ENCODE measurements at places on chromosomes 3 and 15.

GRCh38 chr3:187629711-187630110 lies 40.5 kb downstream of the SST start:
- no peak for DNase-seq

- no peak for DNase-seq
Observed at GRCh38 chr3:160665231-160665630, 11.7 kb upstream of the ARL14 start.

DNA sequence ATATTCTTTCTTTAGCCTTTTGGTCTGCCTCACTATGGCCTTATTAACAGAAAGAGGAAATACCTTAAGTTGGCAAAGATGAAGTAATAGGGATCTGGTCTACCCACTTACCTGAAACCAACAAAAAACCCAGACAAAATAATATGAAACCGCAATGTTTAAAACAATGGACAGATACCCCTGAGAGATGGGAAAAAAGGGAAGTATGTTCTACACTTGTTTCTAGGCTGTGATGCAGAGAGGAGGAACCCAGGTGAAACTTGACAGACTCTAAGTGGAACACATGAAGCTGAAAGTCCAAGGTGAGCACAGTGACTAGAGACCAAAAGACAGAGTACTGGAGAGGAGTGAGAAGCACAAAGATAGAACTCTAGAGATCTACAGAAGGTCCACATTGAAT lies 78.4 kb downstream of the NR2E3 start:
- DNase-seq = no peak

DNA sequence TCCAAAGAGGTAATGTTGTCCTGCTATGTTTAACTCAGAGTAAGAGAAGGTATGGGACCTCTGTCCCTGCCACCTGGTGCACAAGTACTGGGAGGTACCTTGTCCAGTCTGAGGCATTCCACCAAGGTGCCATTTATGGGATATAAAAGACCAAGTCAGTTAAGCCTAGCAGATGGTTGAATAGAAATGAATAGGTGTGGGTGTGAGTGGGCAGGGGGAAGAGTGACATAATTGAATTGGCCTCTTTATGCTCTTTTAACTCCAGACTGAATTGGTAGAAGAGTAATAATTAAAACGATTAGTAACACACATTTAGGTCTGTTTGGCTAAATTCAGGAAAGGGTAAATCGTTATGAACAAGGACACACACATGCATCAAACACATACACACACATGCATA lies 562 bp downstream of the ADGRG7 start:
- no peak for DNase-seq

- no peak for DNase-seq
Observed at GRCh38 chr3:52874160-52874701, 23.1 kb downstream of the STIMATE start.

- DNase-seq = no peak
Observed at GRCh38 chr15:60883691-60884640, 345.1 kb downstream of the RORA start.
